Small intestine (tissue), 16 donors: ENCODE measurements at places on chromosomes 4 and X. TPM values are rescaled to one million over a fixed set of nuclear protein-coding genes. Genes with fewer than 3 reads are reported as not detected.

FAM236A gene
- polyA plus RNA-seq: not detected

STOX2 gene
- not detected for polyA plus RNA-seq

CXorf58 gene
- polyA plus RNA-seq: 0.04 TPM

CDX4 gene
- polyA plus RNA-seq: not detected

SMIM10L2A gene
- not detected for polyA plus RNA-seq
